ENCODE measurements at places on chromosomes 2 and 18.

- no peak for DNase-seq
These were observed 27.7 kb downstream of the ELP2 start for GRCh38 chr18:36157441-36157840.

GRCh38 chr18:58592223-58593214 lies 36.4 kb downstream of the ALPK2 start:
- DNase-seq = no peak

GRCh38 chr18:41767960-41768359 lies 187.1 kb upstream of the PIK3C3 start:
- no peak for DNase-seq

GRCh38 chr2:228689053-228689452 lies 507.6 kb upstream of the SPHKAP start:
- DNase-seq = no peak

DNA sequence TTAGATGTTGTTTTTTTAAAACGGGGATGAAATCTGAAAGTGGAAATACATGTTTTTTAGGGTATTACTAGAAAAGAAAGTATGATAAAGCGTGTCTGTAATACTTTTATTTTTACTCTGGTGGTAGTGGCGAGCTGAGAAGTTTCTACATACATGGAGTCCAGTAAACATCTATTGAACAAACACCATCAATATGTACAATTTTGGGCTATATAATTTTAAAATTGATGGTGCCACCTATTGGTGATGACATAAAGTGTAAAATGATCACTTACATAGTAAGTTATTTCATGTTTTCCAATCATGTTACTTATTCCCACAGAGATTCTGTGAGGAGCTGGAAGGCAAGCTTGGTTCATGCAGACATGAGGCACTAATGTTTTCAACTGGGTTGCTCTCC lies 31.5 kb upstream of the NFE2L2 start:
- DNase-seq = peak; percentile 3

Data from NCI-H2171 treated with DMSO at 0.1 percent for 48 hours (cell line).